ENCODE measurements at places on chromosomes 7 and 10.

- no peak for DNase-seq
These were observed 15.7 kb upstream of the NDUFA5 start for GRCh38 chr7:123573341-123573740.

GRCh38 chr7:46970476-46970875 is 611.4 kb downstream of the TNS3 start:
- DNase-seq, result peak; percentile 53

- peak; percentile 79 for DNase-seq
These were observed at the start of gene PRKCQ for GRCh38 chr10:6579904-6580278. Gene PRKCQ (minus strand): TSS chr10:6580276. CDS start chr10:6515135, 65,141 bp downstream.

DNA sequence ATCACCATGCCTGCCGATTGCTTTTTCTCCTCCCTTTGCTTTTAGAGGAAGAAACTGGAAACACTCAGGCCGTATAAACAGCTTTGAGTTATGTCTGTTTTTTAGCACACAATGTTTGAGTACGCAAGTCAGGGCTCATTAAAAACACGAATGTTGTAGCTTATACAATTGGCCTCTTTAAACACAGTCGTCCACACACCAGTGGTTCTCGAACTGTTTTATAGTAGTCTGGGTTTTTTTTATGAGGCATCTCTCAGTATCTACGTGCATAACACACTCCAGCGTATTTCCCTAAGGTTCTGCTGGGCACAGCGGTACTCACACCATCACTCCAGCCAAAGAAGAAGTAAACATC is 13.4 kb upstream of the CARD11 start:
- DNase-seq, result no peak

- no peak for DNase-seq
These were observed 4.6 kb upstream of the SKAP2 start for GRCh38 chr7:26868841-26869495.

DNA sequence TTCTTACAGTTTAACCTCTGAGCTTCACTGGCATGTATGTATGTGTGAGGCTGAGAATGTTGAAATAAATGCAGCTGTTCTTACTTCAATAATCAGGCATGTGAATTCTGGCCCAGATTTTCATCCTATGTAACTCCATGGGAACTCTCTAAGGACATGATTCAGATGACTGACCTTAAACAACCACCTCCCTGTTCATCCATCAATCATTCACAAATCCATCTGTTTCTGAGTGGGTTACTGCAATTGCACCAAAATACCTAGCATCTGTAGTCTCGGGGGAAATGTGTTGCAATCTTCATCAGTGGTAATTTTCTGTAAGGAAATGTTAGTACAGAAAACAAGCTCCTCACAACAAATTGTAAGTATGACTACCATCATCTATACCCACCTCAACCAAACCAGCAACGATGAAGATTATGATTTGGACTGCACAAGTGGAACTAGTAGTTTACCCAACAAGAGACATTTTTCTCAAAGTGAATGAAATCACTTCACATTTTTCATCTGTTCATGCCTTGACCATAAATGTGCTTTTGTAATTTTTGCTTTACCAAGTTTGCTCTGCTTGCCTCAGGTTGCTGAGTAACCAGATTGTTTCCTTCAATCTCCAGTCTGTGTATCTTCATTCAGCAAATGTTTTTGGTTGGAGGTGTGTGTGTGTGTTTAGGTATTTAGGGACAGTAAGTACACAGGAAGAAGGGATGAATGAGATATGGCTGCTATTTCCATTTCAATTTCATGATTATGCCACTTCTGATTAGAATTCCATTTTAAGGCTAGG is 65.7 kb upstream of the FZD8 start:
- peak; percentile 45 for DNase-seq

DNA sequence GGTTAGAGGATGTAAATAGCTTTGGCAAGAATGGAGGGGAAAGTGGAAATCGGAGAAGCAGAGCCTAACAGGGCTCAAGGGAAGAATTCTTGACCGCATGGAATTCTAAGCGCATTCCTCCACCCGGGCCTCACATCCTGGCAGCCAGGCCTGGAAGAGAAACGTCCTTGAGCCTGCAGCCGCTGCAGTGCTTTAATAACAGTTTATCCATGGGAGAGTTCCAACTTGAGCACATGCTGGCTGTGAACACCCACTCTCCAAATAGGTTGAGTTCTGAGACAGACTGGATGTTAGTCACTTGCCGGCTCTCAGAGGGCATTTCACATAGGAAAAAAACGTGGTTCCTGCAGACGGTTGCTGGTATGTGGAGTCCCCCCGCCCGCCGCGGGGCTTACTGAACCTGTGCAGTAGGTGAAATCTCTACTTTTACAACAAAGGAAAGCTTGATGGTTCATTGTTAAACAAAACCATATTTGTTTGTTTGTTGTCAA is 61.4 kb upstream of the STEAP1B start:
- peak; percentile 88 for DNase-seq

DNA sequence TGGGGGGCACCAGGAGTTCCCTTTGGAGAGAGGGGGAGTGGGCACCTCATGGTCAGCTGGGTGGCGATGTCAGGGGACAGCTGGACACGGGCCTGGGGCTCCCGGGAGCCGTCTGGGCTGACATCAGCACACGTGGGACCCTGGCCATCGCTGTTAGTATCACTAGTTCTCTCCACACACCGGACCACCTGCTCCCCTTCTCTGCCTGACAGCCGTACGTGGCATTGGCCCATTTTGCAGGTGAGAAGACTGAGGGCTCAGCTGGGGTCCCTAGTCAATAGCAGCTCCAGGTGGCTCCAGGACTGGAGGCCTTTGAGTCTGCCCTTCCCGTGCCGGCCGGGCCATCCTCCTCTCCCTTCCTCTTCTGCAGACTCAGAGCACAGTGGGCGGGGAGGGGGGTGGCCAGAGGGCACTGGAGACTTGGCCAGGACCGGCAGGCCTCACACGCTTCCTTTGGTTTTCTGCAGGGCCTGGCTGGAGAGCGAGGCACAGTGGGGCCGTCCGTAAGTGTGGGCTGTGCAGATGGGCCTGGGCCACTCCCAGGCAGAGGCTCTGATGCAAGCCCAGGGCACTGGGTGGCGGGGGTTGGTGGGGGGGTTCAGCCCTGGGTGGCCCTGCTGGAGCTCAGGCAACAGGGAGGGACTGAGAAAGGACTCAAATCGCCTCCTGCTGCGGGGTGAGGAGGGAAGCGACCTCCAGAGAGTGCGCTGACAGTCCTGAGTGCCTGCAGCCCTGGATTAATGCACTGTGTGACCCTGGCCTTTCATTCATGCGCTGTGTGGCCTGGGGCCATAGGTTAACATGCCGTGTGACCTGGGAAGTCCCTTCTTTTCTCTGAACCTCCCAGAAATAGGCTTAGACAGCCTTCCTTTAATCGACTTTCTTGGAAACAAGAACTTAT is 78.2 kb downstream of the MYL10 start:
- no peak for DNase-seq

- no peak for DNase-seq
These were observed 192.4 kb downstream of the MAD1L1 start for GRCh38 chr7:2040201-2040892.

GRCh38 chr10:122154031-122154544 is 117.0 kb upstream of the BTBD16 start:
- DNase-seq, result no peak

GRCh38 chr10:34737772-34738169 is 77.3 kb downstream of the PARD3 start:
- DNase-seq, result no peak

GRCh38 chr10:132023092-132023811 is 41.5 kb upstream of the BNIP3 start:
- peak; percentile 90 for DNase-seq

GRCh38 chr10:97081621-97082235 is 104.0 kb downstream of the SLIT1 start:
- DNase-seq, result peak; percentile 91

DNA sequence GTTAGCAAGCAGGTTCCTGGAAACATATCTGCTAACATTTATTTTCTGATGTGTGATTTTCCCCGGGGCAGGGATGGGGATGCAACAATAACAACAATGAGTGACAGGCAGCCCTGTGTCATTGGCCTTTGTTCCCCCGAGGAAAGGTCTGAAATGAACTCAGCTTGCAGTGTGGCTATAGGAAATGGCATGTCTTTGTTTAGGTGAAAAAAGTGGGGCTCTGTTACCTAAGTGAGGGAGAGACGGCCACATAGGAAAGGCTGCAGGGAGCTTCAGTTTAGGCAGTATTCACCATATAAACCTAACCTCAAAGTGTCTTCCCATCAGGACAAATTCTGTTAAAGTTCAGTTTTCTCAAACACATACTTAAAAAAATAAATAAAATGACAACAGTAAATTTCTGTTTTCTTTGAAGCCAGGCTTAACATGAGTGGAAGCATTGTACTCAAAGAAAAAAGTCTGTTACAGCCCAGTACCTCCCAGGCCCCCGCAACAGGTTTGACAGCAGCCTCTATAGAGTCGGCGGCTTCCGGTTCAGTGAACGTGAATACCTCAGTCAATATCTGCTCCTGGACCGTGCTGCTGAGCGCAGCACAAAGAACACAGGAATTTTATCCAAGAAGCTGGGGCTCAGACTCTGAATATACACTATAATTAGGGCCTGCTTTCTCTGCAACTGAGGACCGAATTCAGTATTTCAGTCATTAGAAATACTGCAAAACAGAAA is 168.3 kb downstream of the GLI3 start:
- DNase-seq, result peak; percentile 95

GRCh38 chr10:93336110-93336509 is 146.0 kb downstream of the MYOF start:
- DNase-seq, result no peak

DNA sequence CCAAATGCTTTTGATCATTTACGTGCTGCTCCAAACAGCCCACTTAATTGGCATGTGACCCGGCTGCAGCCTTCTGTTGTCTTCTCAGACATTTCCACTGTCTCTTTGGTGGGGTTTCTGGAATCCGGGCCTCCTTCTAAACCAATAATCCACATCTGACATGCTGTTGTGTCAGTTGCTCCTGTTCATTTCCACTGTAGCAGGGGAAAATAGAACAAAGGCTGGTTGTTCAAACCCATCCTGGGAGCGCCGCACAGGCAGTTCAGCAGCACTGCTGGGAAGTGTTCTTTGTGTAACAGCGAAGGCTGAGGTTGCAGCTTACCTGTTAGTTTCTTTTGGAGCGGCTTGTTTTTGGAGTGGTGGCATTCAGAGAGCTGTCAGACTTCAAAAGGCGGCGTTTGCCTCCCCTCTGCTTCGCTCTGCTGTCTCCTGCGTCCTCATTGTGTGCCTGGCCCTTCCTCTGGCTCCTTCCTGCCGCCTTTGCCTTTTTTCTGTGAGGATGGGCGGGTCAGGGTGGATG is 149.4 kb downstream of the SNX10 start:
- DNase-seq, result peak; percentile 84

- DNase-seq, result no peak
These were observed 26.8 kb upstream of the TM9SF3 start for GRCh38 chr10:96613576-96613975.

DNA sequence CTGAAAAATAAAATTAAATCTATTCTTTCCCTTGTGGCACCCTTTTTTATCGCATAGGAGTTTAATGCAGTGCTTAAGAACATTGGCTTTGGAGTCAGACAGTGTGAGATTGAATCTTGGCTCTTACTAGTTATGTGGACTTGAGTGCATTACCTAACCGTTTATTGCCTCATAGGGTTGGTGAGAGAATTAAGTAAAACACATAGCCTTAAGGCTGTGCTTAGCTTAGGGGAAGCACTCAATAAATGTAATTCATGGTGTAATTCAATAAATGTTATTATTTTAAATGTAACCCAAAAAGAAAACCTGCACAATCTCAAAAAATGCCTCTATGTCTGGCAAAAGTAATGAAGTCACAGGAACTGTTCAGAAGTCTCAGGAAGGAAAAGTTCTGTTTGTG is 2.7 kb downstream of the STK17A start:
- DNase-seq, result no peak

All from eye (tissue), 1 donor.